ENCODE measurements at places on chromosomes 3 and 15.
A peak's percentile ranks its signal among the peaks of the same experiment; 100 is the strongest.

DNA sequence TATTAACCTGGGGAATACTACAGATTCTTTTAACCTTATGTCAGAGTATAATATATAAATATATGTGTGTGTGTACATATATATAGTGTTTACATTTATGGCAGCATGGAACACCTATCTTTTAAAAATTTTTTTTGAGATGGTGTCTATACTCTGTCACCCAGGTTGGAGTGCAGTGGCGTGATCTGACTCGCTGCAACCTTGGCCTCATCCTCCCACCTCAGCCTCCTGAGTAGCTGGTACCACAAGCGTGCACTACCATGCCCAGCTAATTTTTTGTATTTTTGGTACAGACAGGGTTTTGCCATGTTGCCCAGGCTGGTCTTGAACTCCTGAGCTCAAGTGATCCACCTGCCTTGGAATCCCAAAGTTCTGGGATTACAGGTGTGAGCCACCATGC is 18.5 kb upstream of the ERICH6 start:
- DNase-seq, result no peak

DNA sequence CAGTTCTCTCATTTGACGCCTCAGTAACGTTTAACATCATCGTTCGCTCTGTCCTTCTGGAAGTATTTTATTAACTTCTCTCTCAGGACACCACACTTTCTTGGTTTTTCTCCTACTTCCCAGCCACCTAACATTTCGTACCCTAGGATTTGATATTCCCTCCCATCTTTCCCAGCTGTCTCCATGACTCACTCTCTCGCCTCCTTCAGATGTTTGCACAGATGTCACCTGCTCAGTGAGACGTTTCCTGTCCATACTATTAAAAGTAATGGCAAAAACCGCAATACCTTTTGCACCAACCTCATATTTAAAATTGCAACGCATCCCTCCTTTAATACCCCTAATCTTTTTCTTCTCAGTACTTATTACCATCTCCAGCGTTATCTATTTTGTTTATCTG is 62.1 kb upstream of the SPRED1 start:
- DNase-seq, result no peak

DNA sequence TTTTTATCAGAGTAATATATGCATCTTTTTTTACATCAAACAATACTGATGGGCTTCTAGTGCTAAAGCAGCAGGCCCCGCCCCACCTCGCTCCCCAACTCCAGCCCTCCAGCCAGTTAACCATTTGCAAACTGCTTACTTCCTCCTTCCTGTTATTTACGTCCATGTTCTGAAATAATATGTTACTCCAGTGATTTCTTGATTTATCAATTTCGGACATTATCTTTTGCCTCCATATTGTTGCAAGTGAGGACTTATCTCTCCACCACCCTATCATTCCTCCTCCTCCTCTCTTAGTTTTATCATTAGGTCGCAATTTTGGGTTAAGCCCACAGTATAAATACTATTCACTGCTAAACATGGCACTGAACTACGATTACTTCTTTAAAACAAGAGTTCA is 39.5 kb downstream of the ZNF710 start:
- DNase-seq, result no peak

DNA sequence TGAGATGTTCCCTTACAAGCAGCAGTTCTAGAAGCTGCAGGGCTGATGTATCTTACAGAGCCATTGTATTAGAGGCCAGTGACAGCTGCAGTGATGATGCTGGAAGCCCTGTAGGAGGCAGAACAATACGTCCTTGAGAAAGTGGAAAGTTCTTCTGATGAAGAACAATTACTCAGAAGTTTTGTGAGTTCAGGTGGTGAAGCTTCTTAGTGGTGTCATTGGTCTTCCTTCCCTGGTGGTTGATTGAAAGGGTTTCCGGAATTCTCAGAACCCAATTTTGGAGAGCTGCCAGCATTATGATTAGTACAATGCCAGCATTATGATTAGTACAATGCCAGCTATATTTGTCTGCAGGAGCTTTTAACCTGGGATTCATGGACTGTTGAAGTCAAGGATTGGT is 356.4 kb downstream of the MFSD1 start:
- DNase-seq, result no peak

GRCh38 chr15:69749797-69750196 is 297.2 kb downstream of the RPLP1 start:
- no peak for DNase-seq

DNA sequence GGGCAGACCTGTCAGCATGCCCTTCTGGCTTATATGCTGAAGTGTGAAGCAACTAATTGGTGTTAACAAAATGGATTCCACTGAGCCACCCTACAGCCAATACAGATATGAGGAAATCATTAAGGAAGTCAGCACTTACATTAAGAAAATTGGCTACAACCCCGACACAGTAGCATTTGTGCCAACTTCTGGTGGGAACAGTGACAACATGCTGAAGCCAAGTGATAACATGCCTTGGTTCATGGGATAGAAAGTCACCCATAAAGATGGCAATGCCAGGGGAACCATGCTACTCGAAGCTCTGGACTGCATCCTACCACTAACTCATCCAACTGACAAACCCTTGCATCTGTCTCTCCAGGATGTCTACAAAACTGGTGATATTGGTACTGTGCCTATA is 9.4 kb downstream of the PIK3CB start:
- DNase-seq, result no peak

- DNase-seq, result no peak
Measured at GRCh38 chr3:52494886-52495495, at the start of gene STAB1. STAB1 (plus strand) TSS chr3:52495338; CDS start chr3:52495414, 76 bp downstream.

DNA sequence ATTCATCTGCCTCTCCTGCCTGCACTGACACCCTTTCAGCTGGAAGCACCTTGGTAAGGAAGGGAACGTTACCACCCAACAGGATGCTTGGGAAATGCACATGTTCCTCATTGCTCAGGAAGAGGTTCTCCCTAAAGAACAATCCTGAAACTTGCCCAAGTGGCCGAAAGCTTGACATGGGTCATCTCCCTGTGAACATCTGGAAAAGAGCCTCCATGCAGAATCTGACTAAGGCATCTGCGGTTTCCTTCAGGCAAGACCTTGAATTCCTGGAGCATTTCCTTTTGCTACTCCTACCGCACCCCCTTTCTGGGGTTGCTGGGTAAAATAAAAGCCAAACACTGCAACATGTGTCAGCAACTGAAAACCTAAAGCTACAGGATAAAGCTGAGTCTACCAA is 68.7 kb upstream of the SNRK start:
- DNase-seq, result no peak

DNA sequence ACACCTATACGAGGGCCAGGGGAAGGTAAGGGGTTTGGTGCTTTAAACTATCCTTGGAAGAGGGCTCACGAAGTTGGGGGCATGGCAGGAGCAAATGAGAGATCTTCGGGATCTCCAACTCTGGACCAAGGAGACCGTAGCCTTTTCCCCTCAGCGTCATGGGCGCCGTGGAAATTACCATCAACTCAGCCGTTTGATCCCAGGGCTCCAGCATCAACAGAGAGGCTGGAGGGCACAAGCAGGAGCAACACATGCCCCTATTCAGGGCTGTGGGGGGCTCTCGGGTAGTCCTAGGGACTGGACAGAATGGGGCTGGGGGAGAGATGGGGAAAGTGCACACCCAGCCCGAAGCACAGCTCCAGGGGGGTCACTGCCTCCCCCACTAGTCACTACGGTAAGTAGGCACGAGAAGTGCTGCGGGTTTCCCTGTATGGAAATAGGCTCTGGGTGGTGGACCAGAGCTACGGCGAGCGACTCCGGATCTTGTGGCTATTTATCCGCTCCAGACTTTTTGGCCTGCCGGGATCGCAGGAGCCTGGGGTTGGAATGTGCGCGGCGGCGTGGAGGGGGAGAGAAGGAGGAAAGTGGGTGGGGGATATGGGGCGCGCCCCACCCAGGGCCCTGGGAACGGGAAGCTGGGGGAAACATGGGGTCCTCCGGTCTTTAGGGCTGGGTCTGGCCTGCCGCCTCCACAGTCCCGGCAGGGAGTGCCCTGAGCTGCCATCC is 539 bp upstream of the LAMB2 start:
- DNase-seq, result no peak

GRCh38 chr3:69761896-69762767 is 22.9 kb downstream of the MITF start:
- DNase-seq, result no peak

DNA sequence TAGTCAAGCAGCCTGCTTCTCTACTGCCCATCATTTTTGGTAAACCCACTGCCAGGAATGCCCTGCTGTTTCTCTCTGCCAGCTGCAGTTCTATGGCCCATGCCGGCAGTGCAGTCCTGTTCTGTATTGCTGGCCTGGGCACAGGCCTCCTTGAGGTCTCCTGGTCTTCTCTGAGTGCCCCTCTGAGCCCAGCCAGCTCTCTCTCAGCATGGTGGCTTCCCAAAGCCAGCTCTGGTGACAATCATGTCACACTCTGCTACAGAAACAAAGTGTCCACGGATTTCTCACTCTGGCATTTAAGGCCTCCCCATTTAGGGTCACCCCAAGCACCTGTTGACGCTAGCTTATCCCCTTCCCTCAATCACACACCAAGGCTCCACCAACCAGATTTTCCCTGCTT is 24.5 kb downstream of the SRPRB start:
- DNase-seq, result peak; percentile 16
